Frontal cortex (tissue), 4 donors: ENCODE measurements at places on chromosomes 6 and 20.

DNA sequence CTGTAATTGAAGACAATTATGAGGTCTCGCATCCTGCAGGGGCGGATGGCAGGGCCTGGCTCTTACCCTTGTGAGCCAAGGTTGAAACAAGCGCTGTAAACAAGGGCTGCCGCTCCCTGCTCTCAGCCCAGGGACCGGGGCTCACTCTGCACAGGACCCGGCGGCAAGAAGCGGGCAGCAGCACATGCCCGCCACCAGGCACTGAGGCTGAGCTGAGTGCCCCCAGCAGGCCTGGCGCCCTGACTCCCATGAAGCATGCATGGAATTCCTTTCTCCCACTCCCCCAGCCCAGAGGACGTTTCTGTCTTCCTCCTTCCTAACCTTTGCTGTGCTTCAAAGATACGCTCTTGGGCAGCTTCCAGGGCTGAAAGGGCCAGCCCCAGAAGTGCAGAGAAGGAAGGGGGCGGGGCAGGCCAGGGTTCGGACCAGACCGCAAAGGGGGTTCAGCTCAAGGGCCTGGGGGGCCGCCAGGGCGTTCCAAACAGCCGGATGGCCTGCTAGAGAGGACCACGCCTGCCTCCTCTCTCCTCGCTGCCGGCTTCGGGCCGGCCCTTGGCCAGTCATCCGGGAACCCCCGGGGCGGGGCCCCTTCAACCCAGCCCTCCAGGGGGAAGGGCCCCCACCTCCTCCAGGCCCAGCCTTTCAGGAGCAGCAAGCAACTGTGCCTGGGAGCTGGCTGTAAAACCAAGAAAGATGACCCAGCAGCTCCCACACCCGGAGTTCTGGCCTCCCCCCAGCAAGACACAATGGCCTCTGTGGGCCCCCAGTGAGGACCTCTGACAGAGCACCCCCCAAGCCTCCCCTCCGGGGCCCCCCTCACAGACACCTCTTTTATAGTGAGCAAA, 109.9 kb downstream of the NOL4L start:
- DNase-seq = peak; percentile 83

DNA sequence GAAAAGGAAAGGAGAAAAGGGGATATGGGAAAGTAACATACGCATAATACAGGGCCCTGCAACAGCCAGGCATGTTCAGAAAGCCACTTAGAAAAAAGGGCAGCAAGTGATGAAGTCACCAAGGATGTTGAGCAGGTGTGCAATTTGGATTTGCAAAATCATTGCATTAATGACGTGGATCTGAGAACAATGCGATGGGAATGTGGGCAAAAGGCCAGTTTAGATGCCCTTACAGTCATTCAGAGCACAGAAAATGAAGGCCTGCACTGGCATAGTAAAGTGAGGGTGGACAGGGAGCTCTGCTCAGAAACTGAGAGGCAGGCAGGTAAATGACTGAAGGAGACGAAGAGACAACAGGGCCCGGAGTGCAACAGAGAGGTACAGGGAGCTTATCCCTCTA, 123.7 kb upstream of the NHSL1 start:
- DNase-seq = no peak

DNA sequence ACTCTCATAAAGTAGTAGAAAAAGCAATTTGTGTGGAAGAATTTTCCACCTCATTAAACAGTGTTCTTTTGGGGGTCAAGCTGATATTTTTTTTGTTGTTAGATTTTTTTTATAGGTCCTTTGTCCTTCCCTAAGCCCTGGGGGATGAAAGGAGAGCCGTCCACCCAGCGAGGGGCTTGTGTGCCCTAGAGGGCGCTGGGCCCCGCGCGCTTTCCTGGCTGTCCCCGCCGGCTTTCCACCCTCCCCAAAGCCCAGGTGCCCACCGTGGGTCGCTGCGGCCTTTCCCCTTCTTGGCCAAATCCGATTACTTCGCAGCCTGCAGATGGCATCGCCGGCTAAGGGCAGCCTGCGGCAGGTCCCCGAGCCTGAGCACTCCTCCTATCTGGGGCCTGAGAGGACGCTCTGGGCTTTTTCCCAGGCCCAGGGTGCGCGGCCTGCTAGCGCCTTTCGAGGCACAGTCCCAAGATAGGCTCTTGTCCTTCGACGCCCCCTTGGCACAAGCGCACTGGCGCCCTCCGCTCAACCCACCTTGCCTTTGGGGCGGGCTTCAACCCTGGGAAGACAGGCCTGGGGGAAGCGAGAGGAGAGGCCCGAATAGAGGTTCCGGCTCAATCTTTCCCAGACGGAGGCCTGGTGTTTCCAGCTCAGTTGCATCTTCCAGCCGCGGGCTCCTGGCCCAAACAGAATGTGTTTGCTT, 33.6 kb downstream of the TFAP2A start:
- DNase-seq = no peak

DNA sequence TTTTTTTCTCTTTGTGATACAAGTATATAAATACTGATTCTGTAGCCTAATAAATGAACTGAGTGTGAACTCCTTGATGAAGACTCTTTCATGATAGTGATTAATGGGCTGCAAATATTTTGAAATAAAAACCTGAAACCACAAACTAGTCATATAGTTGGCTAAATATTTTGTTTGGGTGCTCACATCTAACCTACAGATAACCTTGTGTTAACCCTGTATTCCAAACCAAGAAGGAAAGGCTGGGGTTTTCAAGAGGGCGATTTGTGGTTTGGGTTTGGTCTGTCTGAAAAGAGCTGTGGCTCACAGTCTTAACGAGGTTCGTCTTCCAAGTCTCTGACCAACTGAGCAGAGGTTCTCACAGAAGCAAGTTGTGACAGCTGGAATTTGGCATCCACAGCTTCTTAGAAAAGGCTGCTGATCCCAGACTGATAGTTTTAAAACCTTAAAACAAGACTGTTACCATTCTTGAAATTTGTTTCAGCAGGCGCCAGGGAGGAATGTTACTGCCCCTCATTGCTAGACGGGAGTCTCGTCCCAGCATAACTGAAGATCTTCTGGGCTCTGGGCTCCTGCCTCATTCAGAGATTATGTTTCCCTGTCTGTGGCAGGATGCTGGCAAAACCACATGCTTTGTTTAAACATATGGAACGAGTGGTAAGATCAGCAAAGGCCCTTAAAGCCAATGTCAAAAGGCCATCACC, 736.4 kb upstream of the MARCKS start:
- no peak for DNase-seq

- DNase-seq = no peak
Measured at GRCh38 chr6:159099961-159100360, 55.2 kb upstream of the TAGAP start.
